Ecto neural progenitor cell (in vitro differentiated cells): ENCODE measurements at places on chromosomes 2 and 18.

GRCh38 chr2:189685540-189686229 lies 11.2 kb downstream of the ANKAR start:
- no peak for DNase-seq

- DNase-seq = no peak
Observed at GRCh38 chr2:122749405-122749804, 994.0 kb downstream of the TSN start.

DNA sequence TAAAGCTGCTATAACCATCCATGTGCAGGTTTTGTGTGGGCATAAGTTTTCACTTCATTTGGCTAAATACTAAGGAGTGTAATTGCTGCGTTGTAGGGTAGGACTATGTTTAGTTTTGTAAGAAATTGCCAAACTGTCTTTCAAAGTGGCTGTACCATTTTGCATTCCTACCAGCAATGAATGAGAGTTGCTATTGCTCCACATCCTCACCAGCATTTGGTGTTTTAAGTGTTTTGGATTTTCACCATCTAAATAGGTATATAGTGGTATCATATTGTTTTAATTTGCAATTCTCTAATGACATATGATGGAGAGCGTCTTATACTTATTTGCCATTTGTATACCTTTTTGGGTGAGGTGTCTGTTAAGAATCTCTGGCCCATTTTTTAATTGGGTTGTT lies 12.2 kb downstream of the TWSG1 start:
- DNase-seq = no peak

- DNase-seq = no peak
Observed at GRCh38 chr18:35732636-35733035, 151.1 kb downstream of the GALNT1 start.

DNA sequence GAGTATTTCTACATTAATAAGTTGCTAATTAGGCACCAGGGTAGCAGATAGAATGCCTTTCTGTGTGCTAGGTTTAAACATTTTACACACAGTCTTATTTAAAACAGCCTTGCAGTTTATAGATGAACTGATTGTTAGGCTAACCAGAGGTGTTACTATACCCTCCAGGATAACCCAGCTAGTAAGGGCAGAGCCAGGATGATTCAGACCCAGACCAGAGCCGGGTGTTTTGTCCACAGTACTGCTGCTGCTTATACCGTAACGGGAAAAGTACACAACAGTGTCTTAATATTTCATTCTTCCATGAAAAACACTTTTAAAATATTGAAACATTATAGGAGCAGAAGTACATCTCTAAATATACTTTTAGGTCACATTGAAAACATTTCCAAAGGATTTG lies 82.7 kb downstream of the MALT1 start:
- DNase-seq = no peak

DNA sequence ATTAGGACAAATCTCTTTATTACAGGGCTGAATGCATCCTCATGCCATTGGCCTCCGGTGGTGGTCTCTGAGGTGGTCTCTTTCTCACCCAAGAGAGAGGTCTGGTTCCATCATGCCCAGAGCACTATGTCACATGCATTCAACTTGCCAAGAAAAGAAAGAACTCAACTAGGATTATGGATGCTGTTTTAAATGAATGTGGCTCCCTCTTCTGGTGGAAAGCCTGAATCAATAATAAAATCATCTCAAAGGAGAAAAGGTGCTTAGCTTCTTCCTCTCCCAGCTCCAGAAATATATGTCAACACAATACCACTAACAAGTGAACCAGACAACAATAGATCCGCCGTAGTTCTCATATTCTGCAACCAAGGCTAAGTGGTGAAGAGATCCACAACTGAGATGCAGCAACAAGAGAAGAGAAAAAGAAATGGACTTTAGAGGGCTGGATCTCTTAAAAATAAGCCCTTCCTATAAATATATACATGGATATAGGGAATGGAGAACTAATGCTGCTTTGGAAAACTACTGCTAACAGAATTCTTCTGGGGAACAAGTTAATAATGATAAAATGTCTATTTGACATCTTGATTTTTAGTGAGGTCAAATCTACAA lies 396.8 kb downstream of the NCKAP5 start:
- DNase-seq = peak; percentile 45

- DNase-seq = no peak
Observed at GRCh38 chr2:24635181-24635580, 144.1 kb downstream of the NCOA1 start.

DNA sequence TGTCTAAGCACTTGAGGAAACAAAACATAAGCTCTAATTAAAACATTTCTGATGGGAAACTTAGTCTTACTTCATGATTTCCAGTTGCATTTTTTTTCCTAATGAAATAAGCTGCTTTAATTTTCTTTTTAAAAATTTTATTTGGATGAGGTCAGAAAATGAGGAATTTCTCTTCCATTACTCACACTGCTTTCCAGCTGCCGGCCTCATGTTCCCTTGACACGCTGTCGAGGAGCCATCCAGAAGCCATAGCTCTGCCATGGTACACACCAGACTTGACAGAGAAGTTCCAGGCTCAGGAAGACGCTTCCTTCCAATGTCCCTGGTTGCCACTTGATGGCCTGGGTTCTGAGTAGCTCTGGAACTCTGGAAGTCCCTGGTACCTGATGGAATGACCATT lies 12.1 kb upstream of the MAPRE2 start:
- DNase-seq = no peak

DNA sequence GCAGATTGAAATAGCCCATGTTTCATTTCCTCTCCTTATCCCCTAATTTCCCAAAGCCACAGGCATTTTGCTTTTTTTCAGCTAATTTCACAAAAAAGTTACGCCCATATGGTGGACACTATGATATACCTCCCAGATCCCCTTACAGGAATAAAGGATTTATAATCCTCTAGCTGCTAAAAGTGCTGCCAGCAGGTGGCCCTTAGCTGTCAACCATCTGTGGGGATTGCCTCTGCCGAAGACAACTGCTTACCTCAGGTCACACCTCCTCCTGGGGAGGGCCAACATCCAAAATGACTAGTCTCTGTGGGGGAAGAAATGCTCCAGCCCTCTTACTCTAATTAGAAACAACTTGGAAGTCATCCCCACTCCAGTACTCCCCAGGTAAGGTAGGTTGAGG lies 61.0 kb upstream of the EPB41L3 start:
- DNase-seq = no peak
